Spinal cord (tissue), 10 donors: ENCODE measurements at places on chromosomes 13 and 19. TPM values are rescaled to one million over a fixed set of nuclear protein-coding genes. Genes with fewer than 3 reads are reported as not detected.

Gene COL5A3
- 18.1 TPM for total RNA-seq

Gene ZNF497
- total RNA-seq: 3.7 TPM

Gene LYL1
- total RNA-seq: 11.0 TPM

Gene RGS9BP
- 2.3 TPM for total RNA-seq

Gene VSTM2B
- total RNA-seq: 10.6 TPM

Gene PSG6
- total RNA-seq: 0.28 TPM

Gene VN1R4
- total RNA-seq: not detected

Gene CRB3
- 0.44 TPM for total RNA-seq

Gene CRYL1
- 43.9 TPM for total RNA-seq

Gene TEX29
- total RNA-seq: 0.61 TPM

Gene SHD
- total RNA-seq: 10.4 TPM

Gene ZNF253
- 27.2 TPM for total RNA-seq

Gene APOC1
- 28.3 TPM for total RNA-seq

Gene CGB1
- total RNA-seq: not detected

Gene ICAM1
- 5.7 TPM for total RNA-seq

Gene S1PR5
- total RNA-seq: 1.3 TPM

Gene LRCH1
- total RNA-seq: 19.0 TPM

Gene SELENOV
- 1.7 TPM for total RNA-seq

Gene ANKRD24
- 3.1 TPM for total RNA-seq

Gene ZNF418
- 27.4 TPM for total RNA-seq
